AG10803 (cell line): ENCODE measurements at places on chromosomes 5 and 9.

GRCh38 chr9:88682431-88682831 lies 147.5 kb downstream of the NXNL2 start:
- no peak for DNase-seq

DNA sequence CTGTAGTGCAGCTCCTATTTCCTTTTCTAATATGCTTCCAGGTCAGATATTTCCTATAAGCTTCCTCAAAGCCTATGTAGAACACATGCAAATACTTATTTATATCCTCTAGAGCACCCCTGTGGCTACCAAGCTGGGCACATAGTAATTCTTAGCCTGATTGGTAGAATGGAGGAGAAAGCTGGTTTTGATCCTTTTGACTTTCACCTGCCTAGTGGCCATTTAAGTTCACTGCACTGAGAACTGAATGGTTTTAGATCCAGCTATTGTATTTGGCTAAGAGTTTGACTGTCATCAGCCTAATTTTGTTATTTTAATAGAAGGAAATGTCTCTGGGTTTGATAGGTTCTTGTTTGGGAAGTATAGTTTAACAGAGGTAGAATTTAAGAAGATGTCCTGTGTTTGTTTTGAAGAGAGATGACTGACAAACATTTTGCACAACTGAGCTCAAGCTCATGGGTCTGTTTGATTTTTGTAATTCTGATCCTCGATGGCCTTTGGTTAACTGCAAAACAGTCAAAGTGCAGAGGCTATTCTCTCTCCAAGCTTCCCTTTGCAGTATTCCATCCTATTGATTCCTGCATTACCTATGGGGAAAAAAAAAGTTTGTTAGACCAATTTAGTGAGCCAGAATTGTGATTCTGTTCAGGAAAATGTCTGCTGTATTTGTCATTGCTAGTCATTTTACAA lies 85.4 kb downstream of the KCNN2 start:
- DNase-seq = no peak

DNA sequence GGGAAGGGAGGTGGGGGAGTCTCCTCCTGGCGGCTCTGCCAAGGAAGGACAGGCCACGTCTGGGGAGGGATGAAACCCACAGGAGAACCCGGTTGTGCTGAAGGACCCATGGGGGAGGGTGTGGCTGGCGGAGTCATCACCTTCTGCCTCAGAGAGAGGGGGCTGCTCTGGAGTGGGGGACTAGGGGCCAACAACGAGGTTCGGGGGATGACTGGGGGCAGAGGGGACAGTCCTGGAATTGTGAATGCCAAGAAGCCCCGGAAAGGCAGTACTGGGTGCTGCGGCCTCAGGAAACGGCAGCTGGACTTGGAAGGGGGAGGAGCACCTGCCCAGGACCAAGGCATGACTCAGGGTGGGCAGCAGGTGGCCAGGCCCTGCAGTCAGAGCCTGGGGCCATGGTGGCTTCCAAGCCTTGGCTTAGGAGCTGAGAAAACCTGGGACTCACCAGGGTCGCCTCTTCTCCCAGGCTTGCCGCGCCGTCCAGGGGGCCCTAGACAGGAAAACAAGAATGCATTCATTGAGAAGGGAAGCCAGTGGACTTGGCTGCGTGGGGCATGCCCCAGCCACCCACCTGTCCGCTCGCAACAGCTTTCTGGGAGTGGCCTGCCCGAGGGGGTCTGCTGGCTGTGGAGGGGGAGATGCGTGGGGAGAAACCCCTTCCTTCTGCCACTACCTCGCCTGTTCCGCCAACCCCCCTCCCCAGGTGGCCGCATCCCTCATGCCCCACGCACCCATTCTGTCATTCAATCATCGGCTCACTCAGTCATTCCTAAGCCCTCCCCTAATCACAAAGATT lies 74.0 kb upstream of the PHYKPL start:
- DNase-seq = no peak

GRCh38 chr9:86572904-86573303 lies 218.7 kb upstream of the TUT7 start:
- no peak for DNase-seq

DNA sequence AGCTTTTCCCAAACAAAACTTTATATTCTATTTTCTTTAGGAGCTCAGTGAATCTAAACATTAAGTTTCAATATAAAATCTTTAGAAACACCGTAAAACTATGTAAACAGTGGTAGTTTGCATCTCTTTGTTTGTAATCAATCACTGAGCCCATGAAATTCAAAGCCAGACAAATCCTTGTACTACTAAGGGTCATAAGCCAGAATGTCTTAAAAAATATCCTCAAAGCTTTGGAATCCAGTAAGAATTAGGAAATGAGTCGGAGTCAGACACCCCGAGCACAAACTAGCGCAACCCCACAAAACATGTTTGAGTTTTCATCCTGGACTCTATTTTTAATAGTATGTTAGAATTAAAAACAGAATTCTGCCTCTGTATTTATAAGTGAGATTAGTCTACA lies 153.8 kb downstream of the HSPA4 start:
- DNase-seq = peak; percentile 18

GRCh38 chr9:70466976-70467561 lies 52.6 kb upstream of the KLF9 start:
- peak; percentile 79 for DNase-seq
